Esophagus muscularis mucosa (tissue), 4 donors: ENCODE measurements at places on chromosomes 16 and 17.

DNA sequence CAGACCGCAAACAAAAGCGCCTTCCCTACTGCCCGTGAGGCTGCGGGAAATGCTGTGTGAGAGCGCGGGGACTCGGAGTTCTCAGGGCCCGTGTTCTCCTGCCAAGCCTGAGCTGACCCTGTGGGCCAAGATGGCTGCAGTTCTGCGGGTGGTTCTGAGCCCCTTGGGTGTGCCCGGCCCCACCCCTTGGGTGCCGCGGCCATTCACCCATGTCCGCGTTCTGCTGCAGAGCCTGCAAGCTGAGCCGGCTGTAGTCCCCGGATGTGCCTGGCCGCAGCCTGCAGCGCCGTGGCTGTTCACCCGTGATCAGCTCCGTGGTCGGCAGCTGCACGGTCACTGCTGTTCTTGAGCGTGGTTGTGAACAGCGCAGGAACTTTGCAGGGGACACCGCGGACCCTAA is 20.0 kb downstream of the ACSF3 start:
- DNase-seq: no peak

GRCh38 chr17:10117581-10118001 is 80.8 kb downstream of the GAS7 start:
- no peak for DNase-seq

DNA sequence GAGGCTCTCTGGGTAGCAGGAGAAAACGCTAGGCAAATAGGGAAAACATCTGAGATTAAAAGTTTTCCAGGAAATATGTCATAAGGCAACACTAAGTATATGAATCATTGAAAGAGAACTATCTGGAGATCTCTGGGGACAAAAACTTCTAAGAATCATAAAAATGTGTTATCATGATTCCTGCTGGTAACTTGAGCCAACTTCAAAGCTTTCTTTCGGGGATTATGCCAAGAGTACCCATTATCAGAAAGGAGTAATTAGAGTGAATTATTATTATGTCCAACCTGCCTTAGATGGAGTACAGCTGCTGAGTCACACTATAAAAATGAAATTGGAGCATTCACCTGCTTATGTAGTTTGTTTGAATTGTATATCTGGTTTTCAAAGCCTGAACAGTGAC is 488.5 kb upstream of the SOX9 start:
- DNase-seq: no peak

DNA sequence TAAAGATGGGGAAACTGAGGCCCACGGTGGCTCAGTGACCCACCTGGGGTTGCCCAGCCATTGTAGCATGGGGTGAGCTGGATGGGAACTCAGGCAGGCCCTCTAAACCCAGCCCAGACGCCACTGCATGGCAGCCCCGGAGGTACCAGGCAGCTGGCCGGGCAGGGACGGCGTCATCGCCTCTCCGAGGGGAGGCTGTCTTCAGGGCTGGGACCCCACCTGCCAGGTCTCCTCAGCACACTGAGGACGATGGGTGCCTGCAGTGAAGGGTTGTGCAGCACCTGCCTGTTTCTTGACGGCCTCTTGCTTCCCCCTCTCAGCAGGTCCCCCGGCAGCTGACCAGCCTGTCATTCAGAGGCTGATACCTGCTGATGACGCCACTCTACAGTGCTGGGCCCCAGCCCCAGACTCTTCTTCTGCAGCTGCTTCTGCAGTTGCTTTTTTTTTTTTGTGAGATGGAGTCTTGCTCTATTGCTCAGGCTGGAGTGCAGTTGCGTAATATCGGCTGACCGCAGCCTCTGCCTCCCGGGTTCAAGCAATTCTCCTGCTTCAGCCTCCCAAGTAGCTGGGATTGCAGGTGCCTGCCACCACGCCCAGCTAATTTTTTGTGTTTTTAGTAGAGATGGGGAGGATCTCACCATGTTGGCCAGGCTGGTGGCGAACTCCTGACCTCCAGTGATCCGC is 24.7 kb downstream of the RNF213 start:
- DNase-seq: no peak

DNA sequence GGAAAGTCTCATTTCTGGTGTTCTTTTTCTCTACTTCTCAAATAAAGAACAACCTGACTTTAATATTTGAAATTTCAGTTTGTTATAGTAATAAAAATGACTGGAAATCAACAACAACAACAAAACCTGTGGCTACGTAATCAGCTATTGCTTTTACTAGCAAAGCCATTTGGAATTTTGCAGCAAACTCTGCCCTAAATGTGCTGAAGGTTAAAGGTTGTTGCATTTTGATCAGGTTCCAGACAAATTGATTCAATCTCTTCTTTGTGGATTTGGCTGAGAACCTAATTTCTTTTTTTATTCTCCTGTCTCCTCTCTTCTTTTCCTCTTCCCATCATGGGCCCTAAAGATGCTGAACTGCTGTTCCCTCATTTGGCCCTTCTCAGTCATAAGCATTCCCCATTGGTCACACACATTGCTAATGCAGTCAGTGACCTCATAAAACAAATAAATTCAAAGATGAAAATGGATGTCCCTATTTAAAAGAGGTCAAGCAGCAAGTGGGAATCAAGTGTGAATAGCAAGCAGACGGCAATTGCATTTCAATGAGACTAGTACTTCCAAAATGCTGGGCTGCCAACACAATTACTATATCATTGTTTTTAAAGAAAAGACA is 795.1 kb upstream of the CDH8 start:
- DNase-seq: no peak

- no peak for DNase-seq
These were observed 716.9 kb downstream of the KCNJ18 start for GRCh38 chr17:22409160-22409751.

- DNase-seq: no peak
These were observed 56.1 kb downstream of the PCTP start for GRCh38 chr17:55806745-55807495.

GRCh38 chr16:65176603-65177002 is 54.7 kb upstream of the CDH11 start:
- DNase-seq: no peak

DNA sequence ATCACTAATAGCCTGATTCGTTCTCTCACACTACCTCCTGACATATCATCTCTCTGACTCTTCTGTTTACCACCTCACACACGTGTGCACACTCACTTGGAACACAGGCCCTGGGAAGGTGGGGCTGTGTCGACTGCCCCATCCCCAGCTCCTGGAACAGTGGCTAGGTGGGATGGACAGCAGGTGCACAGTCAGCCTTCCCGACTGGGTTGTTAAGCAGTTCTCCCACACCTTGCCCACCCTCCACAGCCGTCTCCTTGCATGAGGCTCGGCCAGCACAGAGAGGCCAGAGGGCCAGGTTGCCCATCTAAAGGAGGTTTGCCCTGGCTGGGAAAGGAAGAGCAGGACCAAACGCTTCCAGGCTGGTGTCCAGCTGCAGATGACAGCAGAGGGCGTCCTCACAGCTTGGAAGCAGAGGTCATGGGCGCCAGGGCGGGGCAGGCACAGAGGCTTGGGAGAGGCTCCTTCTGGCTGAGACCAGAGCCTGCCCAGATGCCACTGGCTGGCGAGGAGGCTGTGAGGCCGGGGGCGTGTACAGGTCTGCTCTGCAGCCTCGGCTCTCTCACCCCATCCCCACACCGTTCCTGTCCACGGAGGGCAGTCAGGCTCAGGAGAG is 92.8 kb downstream of the AMFR start:
- no peak for DNase-seq

DNA sequence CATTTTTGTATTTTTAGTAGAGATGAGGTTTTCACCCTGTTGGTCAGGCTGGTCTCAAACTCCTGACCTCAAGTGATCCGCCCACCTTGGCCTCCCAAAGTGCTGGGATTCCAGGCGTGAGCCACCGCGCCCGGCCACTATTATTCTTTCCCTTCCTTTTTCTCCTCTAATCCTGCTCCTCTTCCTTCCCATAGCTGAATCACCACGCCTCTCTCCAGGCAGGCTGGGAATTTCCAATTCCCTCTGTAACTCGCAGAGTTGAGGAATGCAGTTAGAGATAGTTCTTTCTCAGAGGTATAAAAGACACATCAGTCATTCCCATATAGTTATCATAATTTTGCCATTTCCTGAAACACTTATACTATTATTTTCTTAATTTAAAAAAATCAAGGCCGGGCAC is 11.2 kb downstream of the METTL16 start:
- DNase-seq: no peak

DNA sequence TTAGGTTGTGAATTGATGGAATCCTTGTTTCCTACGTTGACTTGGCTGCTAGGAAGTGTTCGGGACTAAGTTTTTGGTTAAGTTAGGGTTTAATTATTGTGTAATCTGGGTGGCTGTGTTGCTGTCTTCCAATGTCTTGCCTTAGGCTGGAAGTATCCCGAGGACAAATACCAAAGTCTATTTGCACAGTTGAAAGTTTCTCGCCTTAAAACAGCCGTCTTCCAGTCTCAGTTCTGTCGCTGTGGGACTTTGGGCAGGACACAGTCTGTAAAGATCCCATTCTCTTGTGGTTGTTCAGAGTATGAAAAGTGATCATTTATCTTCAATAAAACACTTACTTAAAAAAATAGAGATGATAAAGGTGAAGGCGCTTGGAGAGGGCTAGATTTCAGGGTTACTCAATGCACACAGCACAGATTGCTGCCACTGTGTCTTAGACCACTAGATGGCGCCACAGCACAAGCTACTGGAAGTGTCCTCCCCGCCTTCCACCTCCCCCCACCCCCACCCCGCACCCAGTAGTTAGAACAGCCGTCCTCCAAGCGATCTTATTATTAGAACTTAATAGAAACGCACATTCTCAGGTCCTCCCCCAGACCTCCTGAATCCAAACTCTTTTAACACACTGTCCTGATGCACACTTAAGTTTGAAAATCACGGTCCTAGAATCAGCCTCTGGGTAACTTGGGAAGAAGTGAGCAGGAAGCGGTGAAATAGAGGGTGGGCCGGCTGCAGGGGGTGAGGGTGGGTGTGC is 45.8 kb downstream of the AKAP1 start:
- DNase-seq: peak; percentile 94

DNA sequence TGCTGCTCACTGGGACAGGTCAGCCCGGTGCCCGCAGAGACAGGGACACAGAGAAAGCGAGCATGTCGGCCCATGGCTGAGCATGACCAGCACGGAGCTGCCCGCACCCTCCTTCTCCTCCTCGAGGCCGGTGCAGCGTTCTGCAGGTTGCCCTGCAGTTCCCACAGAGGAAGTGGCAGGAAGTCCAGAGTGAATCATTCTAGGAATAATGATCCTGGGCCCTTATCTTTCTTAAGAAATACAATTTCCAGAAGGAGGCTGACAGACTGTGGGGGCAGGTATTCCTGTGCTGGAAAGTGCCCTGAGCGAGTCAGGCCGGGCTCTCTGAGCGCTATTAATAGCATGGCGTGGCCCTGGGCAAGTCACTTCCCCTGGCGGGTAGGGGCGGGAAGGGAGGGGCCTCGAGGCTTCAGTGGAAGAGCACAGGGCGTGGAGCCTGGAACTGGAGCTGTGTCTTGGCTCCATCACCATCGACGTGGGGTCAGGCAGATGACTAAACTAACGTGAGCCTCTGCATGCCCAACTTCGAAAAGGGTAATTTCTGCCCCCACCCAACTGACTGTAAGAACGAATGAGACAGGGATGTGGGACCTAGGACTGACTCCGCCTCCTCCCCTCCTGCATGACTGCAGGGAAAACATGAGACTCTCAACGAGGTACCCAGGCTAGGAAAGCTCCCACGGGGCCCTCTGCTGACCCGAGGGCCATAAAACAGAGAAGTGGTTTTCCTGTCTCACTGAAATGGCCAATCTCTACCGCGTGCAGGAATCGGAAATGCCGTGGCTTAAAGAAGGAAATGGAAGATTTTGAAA is 9.8 kb downstream of the TMEM204 start:
- DNase-seq: no peak

DNA sequence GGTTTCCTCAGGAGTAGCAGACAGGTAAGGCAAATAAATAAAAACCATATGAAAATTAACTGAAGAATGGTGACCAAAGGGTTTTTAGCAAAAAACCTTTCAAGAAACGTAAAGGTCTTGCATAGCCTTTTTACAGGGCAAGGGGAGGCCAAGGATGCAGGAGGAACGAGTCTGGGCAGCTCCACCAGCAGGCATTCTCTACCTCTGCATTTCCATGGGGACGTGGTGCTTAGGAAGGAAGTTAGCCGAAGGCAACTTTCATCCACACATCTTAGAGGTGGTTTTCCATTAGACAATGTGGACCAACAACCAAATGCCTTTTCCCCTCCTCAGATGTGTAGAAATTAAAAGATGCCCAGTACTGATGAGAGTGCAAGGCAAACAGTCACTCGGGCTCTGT is 20.7 kb downstream of the TOM1L2 start:
- no peak for DNase-seq

DNA sequence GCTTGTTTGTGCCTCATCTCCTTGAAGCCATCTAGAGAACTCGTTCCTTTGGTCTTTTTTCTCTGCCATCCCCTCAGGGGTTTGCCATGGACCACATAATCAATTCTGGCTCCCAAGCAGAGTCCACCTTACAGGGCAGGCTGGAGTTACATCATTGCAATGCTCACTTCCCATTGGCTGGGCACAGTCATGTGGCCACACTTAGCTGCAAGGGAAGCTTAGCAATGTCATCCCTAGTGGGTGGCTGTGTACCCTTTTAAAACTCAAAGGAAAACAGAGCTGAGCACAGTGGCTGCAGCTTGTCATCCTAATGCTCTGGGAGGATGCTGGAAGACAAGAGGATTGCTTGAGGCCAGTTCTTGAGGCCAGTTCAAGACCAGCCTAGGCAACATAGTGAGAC is 41.9 kb upstream of the POLR3E start:
- no peak for DNase-seq

DNA sequence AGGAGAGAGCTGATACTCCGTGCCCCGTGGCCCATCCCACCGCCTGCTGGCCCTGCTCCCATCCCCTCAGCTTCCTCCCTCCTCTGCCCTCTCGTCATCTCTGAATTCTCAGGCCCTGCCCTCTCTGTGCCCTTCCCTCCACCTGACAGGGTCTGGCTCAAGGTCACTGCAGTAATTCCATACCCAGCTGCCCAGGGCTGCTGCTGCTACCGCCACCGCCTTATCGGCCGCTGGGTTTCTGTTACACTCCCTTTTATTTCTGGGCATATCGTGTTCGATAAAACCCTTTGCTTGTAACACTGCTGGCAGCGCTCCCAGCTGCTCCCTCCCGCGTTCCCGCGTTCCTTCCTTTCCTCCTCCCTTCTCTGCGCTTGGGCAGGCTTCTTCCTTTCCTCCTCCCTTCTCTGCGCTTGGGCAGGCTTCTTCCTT is 1.2 kb downstream of the EPN3 start:
- DNase-seq: no peak

- no peak for DNase-seq
These were observed 5.3 kb downstream of the RPL13 start for GRCh38 chr16:89565506-89566372.

DNA sequence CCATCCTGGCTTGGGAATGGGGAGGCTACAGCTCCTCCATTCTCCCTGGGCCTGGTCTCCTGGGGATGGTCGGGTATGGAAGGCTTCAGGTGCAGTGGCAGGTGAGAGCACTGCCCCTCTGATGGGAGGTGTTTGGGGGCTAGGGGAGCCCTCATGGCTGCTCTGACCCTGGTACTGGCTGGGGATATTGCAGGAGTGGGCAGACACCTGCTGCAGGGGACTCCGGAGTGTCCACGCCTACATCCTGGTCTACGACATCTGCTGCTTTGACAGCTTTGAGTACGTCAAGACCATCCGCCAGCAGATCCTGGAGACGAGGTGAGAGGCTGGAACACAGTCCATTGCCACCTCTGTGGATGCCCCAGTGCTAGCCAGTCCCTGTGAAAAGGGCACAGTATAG is 8.8 kb downstream of the RASL10B start:
- no peak for DNase-seq
